Neural crest cell (in vitro differentiated cells): ENCODE measurements at places on chromosomes 11 and 22.

DNA sequence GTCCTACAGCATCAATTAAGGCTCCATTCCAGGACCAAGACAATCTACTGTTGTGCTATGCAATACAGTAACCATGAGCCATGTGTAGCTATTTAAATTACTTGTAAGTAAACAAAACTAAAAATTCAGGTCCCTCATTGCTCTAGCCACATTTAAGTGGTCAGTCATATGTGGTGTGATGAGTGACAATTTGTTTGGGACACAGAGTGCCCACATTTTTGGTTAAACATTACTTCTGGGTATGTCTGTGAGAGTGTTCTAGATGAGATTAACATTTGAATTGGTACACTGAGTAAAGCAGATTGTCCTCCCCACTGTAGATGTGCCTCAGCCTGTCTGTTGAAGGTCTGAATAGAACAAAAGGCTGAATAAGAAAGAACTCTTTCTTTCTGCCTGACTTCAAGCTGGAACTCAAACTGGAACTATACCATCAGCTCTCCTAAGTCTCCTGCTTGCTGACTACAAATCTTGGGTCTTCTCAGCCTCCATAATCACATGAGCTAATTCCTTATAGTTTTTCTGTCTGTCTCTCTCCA, 15.8 kb downstream of the KBTBD3 start:
- DNase-seq = no peak

- DNase-seq = no peak
These were observed 2.0 kb downstream of the TENM4 start for GRCh38 chr11:79438631-79439409.

GRCh38 chr11:86058360-86058759, 10.5 kb downstream of the PICALM start:
- no peak for DNase-seq

DNA sequence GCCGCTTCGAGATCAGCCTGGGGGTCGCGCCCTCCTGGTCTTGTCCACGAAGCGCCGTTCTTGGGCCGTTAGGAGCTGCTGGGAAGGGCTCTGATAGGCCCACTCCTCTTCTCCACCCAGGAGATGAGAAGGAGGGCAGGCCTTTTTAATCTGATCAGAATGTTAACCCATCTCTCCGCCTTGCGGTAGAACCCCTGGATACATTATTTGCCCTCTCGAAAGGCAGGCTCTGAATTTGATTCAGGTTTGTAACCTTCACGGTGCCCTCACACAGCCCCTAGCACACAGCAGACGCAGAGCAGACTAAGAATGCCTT, at the start of gene CCDC83:
Gene CCDC83, plus strand, starts transcription at position 43 of the 316 bp plus-strand sequence. CDS start 9,741 bp downstream, outside the sequence.
- DNase-seq = no peak

- no peak for DNase-seq
These were observed 45.3 kb upstream of the GCAT start for GRCh38 chr22:37762389-37762836.

DNA sequence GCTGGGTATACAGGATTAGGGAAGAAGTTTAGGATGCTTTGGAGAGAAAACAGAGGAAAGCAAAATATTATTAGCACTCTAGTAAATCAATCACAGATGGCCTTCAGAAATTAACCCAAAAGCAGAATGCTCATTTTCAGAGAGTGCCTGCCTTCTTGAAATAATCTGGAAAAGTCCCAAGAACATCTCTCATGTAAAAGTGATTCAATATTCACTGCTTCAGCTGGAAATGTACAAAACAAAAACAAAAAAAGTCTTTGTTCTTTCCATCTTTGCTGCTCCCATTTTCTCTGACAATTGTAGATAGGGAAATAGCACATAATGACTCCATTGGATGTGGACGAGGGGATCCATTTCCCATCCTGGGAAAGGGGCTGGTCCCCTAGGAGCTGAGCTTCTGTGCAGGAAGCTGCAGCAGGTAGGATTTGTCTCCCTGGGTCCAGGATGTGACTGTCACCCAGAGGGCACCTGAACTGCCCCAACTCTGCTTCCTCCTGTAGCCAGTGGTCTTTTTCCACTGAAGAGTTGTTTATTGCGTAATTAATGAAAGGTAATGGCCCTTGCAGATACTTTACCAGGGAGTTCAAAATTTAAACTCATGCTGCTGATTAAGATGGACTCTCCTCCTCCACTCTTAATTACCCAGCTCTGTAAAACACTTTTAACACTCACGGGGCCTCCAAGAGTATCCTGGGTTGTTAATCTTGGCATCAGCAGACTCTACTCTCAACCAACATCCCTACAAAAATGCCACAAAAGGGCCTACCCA, 57.9 kb downstream of the SC5D start:
- no peak for DNase-seq

- DNase-seq = peak; percentile 27
These were observed 36.2 kb downstream of the LIF start for GRCh38 chr22:30210235-30210909.

DNA sequence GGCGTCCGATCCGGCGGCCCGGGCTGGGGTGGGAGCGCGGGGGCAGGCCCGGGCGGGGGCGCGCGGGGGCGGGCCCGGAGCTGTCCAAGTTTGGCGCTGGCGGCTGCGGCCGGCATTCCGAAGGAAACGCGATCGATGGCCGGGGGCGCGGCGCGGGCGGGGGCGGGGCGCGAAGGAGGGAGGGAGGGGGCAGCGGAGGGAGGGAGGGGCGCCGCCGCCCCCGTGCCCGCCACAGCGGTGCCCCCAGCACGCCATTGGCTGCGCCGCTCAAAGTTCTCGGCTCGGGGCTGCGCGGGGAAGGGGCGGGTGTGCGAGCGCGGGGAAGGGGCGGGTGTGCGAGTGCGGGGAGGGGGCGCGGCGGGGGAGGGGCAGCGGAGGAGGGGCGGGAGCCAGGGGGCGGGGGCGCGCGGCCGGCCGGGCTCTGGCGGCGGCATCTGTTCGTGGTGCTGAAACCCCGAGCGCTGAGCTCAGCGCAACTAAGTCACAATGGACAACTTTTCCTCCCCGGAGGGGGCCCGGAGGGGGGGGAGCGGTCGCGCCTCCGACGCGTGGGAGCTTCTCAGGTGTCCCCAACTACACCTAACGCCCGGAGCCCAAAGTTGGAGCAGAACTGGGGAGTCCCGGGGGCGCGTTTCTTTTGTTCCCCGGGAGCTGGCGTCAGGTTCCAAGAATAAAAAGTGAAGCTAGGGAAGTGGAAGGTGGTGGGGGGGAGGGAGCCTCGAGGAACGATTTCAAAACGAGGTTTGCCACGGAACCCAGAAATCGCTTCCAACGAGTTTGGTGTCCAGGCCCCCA, 2.2 kb downstream of the PHF21B start:
- DNase-seq = no peak

- DNase-seq = no peak
These were observed 2.1 kb upstream of the LRRC32 start for GRCh38 chr11:76672431-76673175.

GRCh38 chr11:120229451-120230424, 10.2 kb upstream of the POU2F3 start:
- no peak for DNase-seq
